Fibroblast of skin of scalp (primary cell): ENCODE measurements at places on chromosomes 16 and 17.

- DNase-seq, result no peak
Measured at GRCh38 chr17:78269955-78270381, 38.5 kb downstream of the TMEM235 start.

DNA sequence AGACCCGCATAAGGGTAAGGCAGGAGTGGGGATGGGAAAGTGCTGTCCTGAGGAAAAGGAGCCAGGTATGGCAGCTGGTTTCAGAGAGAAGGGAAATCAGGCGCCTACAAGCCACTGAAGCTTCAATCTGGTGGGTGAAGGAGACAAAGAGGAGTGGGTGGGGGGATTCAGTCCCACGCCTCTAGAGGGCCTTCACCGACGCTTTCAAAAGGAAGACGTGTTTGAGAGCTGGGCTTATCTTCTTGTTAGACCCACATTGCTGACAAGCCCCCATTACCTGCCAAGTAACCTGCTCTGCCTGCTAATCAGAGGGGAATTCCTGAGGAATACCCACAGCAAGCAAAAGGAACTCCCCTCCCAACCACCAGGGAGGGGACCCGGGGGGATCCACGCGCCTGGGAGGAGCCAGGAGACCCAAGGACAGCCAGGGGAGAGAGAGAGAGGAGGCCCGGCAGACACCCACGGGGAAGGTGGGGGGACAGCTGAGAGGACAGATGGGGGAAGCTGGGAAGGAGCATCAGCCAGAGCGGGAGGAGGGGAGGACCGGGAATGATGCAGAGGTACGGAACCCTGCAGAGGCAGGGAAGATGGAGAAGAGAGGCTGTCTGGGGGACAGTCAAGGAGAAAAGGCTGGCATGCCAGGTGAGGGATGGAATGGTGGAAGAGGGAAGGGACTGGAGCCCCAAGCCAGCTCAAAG lies 1.0 kb downstream of the MTMR4 start:
- no peak for DNase-seq

DNA sequence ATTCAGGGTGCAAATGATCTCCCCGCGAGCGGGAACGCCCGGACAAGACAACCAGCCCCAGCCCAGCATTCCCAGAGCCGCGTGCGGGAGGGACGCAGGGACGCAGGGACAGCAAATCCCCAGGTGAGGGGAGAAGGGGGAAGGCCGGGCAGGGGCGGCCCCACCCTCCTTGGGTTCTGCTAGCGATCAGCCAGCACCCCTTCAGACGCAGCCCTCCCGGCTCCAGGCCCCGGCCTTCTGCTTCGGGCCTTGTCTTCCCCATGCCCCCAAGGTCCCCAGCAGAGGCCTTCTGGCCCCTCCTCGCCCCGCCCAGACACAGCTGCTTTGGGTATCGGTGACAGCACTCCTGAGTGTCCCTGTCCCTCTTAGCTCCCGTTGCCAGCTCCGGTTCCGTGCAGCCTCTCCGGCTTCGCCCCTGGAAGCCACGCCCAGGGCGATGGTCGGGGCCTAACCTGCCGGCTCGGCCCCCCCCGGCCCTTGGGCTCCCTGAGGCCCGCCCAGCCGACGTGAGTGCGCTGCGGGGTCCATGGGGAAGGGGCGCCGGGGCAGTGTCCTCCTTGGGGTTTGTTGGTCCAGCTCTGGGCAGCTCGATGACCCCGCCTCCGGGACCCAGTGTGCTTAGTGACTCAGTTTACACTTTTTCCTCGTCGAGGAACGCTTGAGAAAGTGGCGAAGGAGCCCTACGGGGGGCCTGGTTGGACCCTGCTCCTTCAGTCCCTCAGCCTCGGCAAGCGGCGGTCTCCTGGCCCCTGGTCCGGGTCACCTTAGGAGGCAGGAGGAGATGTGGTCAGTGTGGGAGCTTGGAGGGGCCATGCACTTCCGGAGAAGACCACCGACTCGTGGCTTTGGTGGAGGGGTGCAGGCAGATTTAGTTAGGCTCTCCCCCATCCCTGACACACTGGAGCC lies 50.5 kb upstream of the AMZ2 start:
- DNase-seq, result no peak

GRCh38 chr16:86874141-86874540 lies 295.8 kb downstream of the FOXL1 start:
- no peak for DNase-seq

DNA sequence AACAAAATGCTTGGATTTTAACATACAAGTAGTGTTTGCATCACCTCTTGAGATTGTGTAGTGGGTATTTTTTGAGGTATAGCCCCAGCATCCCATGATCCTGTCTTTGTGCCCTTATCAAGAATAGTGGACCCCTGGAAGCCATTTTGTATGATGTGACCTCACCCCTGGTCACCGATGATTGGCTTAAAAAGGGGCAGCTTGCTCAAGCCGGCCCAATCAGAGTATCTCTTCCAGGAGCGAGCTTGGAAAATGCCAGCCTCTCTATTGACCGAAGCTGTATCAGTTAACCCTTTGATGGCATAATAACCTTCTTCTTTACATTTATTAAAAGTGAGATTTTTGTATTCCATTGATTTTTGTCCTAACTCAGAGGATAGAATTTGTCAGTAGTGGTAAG lies 55.5 kb upstream of the FAM20A start:
- DNase-seq, result no peak

DNA sequence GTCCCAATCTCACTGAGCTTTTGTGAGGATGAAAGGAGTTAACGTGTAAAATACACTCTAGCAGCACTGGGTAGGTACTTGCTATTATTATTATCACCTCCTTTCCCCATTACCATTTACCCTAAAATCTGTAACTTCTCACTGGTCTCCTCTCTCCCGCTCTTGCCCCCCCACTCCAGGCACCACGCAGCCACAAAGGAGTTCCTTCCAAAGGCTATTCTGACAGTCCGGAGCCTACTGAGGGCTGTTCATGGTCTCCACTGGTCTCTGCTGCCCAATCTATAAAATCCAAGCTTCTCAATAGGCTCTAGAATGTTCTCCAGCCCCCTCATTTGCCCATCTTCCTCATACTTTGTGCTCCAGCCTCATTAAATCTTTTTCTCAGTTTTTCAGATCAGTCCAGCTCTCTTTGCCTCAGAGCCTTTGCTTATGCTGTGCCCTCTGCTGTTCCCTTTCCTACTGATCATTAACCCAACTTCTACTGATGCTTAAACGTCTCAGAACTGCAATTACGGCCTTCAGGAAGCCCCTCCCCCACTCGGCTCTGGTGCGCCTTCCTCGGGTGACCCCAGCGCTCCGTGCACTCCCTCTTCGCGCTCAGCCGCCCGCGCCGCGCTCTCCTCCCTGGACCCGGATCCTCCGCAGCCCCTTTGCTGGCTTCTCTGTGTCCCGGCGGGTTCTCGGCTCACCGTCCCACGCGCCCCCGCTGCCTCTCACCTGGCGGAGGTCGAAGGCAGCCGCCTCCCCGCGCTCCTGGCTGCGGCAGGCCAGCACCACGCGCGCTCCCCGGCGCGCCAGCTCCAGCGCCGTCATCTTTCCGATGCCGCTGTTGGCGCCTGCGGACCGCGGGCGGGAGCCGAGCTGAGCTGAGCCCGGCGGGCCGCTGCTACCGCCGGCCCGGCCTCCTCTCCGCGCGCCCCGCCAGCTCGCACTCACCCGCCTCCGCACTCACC lies 737 bp downstream of the DHRS13 start:
- DNase-seq, result peak; percentile 20

GRCh38 chr17:19905502-19905901 lies 37.8 kb upstream of the ULK2 start:
- no peak for DNase-seq

- no peak for DNase-seq
Measured at GRCh38 chr16:53071748-53072301, 17.0 kb downstream of the CHD9 start.

- DNase-seq, result peak; percentile 61
Measured at GRCh38 chr16:81715358-81716196, 63.5 kb upstream of the PLCG2 start.

DNA sequence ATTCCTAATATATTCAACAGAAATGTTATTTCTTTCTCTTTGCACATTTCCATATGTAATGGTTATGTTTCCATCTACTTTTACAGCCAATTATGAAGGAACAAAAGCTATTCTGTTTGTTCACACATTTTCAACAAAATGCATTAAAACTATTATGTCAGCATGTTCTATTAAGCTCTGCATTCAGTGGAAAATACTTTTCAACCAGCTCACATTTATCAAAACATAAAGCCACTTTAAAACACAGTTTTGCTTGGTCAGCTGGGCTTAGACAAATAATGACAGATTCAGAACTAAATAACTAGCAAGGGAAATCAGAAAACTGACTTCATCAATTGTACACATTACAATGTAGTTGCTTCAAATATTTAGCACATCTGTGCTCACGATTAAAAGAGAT lies 6.9 kb downstream of the SALL1 start:
- no peak for DNase-seq

DNA sequence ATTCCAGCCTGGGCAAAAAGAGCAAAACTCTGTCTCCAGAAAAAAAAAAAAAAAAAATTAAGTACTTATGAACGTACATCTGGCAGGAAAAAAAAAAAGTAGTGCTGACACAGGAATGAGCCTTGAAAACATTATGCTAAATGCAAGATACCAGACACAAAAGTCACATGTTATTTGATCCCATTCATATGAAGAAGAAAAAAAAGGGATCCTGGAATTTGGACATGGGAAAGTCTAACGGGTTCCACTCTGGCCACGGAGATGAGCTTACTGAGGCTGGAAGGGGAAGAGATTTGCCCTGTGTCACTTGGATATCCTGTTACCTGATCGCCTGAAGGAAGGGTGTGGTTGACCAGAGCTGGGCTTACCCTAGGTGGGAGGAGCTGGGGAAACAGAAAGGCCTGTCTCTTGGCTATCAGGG lies 251.9 kb downstream of the PARN start:
- DNase-seq, result peak; percentile 92

GRCh38 chr16:30567160-30567990 lies 4.1 kb downstream of the ZNF688 start:
- no peak for DNase-seq

GRCh38 chr17:61285526-61286320 lies 113.9 kb upstream of the TBX2 start:
- peak; percentile 81 for DNase-seq

GRCh38 chr16:48158296-48158695 lies 2.5 kb upstream of the ABCC12 start:
- peak; percentile 65 for DNase-seq

DNA sequence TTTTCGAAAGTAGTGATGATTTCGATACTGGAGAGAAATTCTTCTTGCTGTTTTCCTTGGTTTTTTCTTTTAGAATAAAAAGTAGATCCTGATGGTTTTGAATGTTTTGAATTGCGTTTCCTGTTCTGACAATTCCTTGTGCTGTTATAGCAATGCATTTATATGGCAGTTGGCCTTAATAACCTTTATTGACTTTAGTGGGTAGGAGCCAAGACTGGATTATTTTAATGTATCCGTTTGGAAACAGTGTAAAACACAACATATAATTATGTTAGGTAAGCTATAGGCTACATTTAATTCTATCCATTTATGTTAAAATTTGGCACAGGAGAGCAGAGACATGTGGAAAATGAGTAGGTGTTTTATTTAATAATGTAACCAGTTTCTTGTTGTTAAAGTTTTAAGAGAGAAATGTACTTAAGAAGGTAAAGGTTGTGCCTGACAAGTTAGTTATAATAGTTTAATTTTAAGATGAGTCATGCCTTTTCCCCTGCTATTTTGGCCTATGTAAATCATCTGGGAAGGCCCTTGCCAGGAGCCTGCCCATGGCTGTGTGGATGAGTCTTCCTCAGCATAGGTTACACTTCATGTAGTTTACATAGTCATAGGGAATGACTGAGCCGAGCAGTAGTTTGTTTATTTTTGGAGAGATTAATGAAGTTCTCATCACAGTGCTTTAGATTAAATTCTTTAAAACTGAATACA lies 189.9 kb downstream of the FTO start:
- peak; percentile 71 for DNase-seq

DNA sequence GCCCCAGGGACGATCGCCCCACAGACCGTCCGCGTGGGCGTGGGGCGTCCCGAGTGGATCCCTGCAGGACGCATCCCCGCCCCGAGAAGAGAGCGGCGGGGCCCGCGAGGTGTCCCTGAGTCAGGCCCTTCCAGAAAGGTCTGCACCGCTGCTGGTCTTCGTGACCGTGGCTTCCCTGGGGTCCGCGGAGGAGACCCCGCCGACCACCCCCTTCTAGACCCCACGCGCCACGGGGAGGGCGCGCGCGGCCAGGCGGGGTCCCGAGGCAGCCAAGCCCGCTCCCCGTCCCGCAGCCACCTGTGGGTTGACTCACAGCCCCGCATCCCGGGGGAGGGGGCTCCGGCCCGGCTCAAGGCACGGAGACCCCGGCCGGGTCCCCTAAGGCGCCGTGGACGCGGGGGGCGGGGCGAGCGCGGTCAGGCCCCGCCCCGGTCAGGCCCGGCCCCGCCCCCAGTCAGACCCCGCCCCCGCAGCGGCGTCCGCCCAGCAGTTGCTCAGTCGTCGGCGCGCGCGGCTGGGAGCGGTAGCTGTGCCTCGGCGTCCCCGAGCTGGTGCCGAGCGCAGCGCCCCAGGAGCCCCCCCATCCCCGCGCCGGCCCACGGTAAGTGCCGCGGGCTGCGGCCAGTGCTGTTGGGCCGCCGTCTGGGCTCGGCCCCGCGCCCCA lies at the start of gene BAIAP3:
TSS of gene BAIAP3 (plus strand) at position 497 of the 664 bp plus-strand sequence. CDS start 4,905 bp downstream, outside the sequence.
- DNase-seq, result peak; percentile 21

GRCh38 chr16:77043076-77043475 lies 147.9 kb upstream of the MON1B start:
- peak; percentile 4 for DNase-seq

DNA sequence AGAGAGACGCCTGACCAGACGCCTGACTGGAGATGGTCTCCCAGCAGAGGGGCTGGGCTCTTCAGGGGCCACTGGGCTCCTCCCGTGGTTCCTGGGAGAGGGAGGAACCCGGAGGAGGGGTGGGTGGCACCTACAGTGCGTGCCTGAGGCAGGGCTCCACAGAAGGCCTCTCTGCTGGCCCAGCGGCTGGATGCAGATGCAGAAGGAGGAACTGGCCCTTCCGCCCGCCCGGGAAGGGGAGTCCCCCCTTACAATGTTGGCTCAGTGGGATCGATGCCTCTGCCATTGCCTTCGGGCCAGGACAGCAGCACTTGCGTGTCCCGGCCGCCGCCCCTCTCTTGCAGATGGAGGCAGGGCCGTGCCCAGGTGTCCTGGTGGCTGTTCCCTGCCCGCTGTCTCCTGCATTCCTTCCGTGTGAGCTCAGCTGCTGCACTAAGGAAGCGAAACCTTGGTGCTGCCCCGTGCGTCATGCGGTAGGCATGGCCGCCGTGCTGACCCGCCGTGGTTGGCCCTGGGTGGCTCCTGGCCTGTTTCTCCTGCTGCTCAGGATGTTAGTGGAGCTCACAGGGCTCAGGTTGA lies 15.1 kb downstream of the BAIAP2 start:
- no peak for DNase-seq

- DNase-seq, result no peak
Measured at GRCh38 chr17:45114117-45114932, 18.0 kb downstream of the PLCD3 start.

- DNase-seq, result no peak
Measured at GRCh38 chr17:65039336-65039988, 17.1 kb downstream of the GNA13 start.

GRCh38 chr17:37820995-37821713 lies 76.3 kb upstream of the HNF1B start:
- peak; percentile 54 for DNase-seq

GRCh38 chr17:51200295-51200694 lies 34.1 kb downstream of the NME2 start:
- DNase-seq, result no peak

GRCh38 chr16:20904507-20905081 lies 4.0 kb downstream of the LYRM1 start:
- DNase-seq, result peak; percentile 88
